Cardiac muscle cell (in vitro differentiated cells and primary cell): ENCODE measurements at places on chromosomes 4 and X.

- no peak for DNase-seq
These were observed 114.3 kb upstream of the IL1RAPL1 start for GRCh38 chrX:28472926-28473325.

GRCh38 chr4:128859887-128860677 is 50.6 kb downstream of the JADE1 start:
- DNase-seq = peak; percentile 63

DNA sequence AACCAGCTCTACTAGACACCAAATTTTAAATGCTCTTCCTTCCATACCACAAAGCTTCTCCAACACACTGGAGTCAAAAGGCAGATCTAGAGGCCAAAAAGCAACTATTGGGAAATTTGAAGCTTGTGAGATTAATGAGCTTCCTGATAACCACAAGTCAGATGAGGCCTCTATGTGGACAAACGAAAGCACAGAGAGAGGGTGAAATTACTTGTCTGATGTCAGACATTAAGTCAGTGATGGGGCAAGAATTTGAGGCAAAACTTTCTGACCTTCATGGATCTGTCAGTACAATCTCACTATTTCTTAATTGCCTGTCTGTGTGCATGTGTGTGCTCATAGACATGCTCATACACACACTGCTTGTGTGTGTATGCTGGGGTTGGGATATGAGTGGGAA is 103.6 kb downstream of the GUCY2F start:
- no peak for DNase-seq

DNA sequence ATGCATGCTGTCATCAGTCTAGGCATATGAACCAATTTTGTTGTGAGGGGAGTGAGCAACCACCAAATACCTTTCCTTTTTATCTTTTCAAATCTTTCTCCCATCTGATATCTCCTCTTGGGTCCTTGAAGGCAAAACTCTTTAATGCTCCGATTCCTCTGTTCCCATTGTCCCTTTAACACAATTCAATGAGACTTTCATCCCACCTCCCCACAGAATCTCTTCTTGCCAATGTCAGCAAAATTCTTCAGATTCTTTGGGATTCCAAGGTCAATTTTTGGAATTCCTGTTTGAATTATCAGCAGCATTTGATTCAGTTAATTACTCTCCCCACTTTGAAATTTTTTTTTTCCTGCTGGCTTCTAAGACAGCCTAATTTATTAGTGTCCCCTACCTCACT is 232.7 kb downstream of the COX7B2 start:
- DNase-seq = no peak

- no peak for DNase-seq
These were observed 1.9 kb downstream of the GRPEL1 start for GRCh38 chr4:7066006-7066405.

- no peak for DNase-seq
These were observed 47.2 kb upstream of the GK2 start for GRCh38 chr4:79455216-79455615.

GRCh38 chrX:43239356-43239755 is 416.7 kb upstream of the MAOA start:
- peak; percentile 45 for DNase-seq

DNA sequence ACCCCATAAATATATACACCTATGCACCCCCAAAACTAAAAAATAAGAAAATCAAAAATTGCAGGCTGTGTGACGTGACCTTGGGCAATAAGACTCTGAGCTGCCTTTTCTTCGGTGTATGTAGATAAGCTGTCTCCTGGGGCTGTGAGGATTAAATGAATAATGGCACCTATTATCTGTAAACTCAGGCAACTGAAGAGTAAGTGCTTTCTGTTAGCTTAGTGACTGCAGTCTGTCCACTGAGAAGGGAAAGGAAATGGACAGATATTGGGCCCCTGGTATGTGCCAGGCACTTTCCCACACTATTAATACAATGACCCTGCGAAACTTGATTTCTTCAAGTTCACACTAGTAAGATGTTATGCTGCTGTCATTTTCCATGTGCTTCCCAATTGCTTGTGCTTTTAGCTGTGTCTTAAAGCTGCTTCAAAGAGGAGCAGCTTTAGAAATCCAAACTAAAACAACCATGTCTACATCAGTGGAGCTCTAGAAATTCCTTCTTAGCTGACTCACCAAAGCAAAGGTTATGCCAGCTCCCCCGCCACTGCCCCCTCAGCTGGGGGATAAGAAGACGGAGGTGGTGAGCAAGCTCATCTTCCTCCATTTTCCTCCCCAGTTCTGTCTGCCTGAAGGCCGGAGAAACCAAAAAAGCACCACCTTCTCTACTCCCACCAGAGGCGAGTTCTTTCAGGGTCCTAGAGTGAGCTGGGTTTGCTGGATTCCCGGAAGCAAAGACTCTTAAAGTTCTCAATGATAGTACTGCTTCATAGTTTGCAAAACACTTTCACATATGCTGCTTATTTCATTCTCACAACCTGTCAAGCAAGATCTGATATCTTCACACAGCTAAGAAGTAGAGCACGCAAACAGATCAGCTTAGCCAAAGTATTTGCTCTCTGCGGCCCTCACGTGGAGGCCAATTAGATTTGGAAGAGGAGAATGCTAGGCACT is 8.8 kb upstream of the DGAT2L6 start:
- peak; percentile 75 for DNase-seq

DNA sequence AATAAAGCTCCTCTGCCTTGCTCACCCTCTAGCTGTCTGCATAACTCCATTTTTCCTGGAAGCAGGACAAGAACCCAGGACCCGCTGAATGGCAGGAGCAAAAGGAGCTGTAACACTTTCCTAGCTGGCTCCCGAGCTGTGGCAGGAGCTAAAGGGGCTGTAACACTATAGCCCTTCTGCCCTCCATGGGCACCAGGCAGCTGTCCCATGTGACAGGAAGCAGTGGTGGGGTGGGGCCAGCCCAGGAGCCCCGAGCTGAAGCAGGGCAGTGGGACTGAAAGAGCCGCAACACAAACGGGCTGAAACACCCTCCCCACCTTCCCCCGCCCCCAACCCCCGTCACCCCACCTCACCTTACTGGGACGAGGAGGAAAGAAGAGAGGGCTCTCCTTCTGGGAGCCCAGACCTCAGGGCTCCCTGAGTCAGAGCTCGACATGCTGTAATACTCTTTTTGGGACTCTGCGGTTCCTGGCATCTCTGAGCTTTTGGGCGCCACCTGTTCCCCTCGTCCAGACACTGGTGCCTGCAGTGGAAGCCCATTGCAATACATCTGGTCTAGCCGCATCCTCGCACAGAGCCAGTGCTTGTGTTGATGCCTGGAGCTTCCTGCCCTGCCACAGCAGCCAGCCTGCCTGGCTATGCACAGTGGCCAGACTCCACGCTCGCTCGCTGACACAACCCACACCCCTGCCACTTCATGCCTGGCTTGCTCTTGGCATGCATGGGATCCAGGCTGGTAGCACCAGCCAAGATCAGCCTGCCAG is 39.4 kb downstream of the PPM1K start:
- no peak for DNase-seq

GRCh38 chrX:9676306-9676705 is 89.3 kb downstream of the GPR143 start:
- peak; percentile 27 for DNase-seq

GRCh38 chrX:1020634-1021166 is 191.7 kb downstream of the CRLF2 start:
- DNase-seq = no peak

DNA sequence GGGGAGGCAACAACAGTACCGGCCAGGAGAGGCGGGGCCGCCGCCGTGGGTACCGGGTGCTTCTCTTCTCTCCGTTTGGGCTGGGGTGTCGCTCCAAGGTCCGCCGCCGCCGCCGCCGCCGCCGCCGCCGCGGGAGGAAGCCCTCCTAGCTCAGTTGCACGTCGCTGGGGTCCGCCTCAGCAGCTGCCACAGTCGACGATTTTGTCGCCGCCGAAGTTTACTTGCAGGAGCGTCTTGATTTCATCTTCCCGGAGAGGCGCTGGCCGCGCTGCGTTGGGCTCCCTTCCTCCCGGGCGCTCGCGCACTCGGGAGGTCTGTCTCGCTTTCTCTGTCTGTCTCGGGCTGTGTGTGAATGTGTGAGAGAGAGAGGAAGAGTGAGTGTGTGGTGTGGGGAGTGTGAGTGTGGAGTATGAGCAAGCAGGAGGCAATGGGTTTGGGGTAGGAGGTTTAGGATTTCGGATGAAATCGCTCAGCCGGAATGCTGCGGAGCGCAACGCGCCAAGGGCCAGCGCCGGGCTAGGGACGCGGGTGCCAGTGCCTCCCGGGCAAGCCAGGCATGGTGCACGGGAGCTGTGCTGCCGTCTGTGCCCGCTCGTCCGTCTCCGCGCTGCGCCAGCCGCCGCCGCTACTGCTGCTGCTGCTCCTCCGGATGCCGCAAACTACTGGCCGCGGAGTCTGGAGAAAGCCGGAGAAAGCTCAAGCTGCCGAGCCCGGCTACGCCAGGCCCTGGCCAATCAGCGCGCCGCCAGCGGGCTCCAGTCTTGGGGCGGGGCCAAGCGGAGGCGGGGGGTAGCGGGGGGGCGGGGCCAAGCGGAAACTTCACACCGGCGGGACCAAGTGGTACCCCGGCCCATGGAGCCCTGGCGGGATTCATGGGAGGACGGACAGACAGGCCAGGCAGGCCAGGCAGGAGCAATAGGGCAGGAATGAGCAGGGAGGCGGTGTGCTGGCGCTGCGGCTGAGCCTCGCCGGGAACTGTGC is at the start of gene PCDH19:
TSS of gene PCDH19 (minus strand) at position 664 of the 981 bp plus-strand sequence. CDS start 1,676 bp downstream, outside the sequence.
- peak; percentile 89 for DNase-seq

DNA sequence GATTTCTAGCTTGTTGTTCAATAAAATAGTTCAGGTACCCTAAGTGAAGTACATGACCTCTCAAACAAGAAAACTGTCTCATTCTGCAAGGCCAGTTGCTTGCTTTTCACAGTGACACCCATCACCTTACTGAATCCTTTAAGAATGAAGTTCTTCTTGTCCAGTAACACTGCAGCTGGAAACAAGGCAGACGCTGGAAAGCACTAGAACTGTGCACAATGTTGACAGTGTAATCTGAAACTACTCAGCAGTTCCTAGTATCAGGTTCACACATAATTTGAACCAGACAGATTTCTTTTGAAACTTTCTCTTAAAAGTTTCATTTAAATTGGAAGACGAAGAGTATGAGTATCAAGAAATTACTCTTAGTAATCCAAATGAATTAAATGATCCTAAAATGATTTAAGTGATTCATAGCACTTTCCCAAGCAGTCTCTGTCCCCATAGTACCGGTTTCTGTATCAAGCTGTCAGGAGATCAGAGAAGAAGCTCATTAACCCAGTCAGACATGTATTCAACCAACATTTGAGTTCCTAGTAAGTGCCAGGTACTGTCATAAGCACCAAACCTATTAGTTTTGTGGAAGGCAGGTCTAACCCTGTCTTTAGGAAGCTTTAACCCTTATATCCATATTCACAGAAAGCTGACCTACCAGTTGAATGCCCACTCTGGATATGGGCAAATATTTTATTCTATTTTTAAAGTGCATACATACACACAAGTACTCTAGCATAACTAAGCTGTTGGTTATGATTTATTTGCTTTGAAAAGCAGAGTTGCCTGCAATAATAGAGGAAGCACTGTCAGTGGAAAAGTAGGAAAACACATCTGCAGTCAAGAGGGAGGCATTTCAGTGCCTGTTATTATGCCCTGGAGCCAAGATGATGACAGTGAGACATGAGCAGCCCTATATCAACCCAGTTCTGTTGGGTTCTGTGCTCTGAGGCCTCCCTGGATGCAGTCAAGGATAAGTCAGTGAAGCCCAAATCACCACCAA is 63.6 kb downstream of the PALLD start:
- no peak for DNase-seq

GRCh38 chr4:92445127-92445526 is 141.4 kb downstream of the GRID2 start:
- no peak for DNase-seq

GRCh38 chr4:73869130-73870055 is at the start of gene CXCL1:
CXCL1 (plus strand) TSS chr4:73869393; CDS start chr4:73869471, 78 bp downstream.
- peak; percentile 63 for DNase-seq

DNA sequence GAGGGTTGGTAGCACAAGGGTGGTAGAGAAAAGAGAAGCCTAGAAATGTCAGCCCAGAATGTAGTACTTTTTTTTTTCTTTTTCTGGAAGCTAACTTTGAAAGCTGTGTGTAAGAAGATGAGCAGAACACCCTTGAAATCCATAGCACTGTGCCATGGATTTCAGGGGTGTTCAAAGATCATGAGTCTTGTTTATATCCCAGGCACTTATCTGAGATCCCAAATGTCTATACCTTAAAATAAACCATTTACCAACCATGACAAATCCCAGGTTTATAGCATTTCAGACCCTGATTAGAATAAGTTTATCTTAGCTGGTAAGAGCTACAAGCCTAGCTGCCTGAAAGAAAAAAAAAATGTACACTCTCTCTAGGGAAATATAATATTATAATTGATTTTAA is 389.9 kb upstream of the ANXA10 start:
- no peak for DNase-seq

GRCh38 chrX:15319075-15319474 is 3.6 kb upstream of the ASB11 start:
- no peak for DNase-seq

DNA sequence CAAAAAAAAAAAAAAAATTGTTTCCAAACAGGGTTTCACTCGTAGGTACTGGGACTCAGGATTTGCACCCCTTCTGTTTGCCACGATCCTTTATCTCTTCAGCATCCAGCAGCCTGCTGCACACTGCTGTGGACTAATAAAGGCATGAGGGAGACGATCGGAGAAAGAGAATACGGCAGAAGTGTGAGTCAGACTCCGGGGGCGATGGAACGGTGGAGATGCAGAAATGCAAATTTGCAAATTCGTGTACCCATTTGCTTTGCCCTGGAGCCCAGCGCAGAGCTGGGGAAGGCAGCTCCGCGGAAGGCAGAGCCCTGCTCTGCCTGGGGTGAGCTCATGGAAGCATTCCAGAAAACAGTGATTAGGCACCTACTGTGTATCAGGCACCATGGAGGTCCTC is 270.3 kb downstream of the ASMT start:
- DNase-seq = no peak

GRCh38 chr4:23890369-23891063 is 669 bp upstream of the PPARGC1A start:
- DNase-seq = peak; percentile 8

DNA sequence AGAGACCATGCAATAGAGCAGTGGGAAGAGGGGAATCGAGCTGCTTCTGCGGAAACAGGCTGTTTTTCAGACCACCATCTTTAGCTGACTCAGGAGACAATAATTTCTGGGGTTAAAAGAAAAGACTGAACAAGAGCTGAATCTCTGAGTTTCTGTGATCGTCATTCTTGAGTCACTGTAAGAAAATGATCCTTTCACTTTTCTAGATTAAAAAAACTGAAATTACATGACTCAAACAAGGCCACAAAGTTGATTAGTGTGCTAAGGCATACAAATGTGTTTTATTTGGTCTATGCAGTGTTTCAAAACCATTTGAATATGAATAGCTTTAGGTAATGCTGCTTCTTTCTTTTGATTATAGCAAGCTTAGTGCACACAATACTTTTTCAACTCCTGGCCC is 194.4 kb upstream of the RPL34 start:
- DNase-seq = peak; percentile 20

- DNase-seq = no peak
These were observed 48.2 kb upstream of the PPP2R3B start for GRCh38 chrX:434946-435345.
